ENCODE measurements at places on chromosomes 6 and 20. TPM values are rescaled to one million over a fixed set of nuclear protein-coding genes. Genes with fewer than 3 reads are reported as not detected.

DNA sequence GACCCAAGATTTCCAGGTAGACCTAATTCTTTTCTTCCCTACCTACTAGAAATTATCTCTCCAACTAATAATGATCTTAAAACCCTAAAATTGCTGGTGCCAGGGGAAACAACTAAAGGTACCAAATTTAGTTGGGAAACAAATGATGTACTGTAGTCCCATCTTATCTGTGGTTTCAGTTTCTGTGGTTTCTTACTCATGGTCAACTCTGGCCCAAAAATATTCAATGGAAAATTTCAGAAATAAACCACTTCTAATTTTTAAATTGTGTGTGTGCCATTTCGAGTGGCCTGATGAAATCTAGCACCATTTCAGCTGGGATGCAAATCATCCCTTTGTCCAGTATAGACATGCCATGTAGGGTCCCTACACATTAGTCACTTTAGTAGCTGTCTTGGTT is 475.2 kb upstream of the EPHA7 start:
- DNase-seq, result no peak
- no peaks in the 10 kb centered on the region for H3K27me3 ChIP-seq
- H3K4me3 ChIP-seq, result no peak overlapping the region
- H3K27ac ChIP-seq, result no peak overlapping the region

GRCh38 chr6:107345393-107345792 is 114.0 kb downstream of the PDSS2 start:
- no peaks in the 10 kb centered on the region for H3K36me3 ChIP-seq
- no peak overlapping the region for H3K4me3 ChIP-seq

GRCh38 chr6:23282252-23283021 is 713.1 kb downstream of the HDGFL1 start:
- H3K36me3 ChIP-seq, result no peaks in the 10 kb centered on the region
- no peaks in the 10 kb centered on the region for H3K4me1 ChIP-seq
- no peaks in the 10 kb centered on the region for H3K27me3 ChIP-seq
- no peak overlapping the region for H3K4me3 ChIP-seq
- no peak overlapping the region for H3K27ac ChIP-seq

- H3K27ac ChIP-seq, result no peak overlapping the region
- H3K27me3 ChIP-seq, result no peaks in the 10 kb centered on the region
- peak; percentile 47 for DNase-seq
- H3K4me3 ChIP-seq, result no peak overlapping the region
- H3K4me1 ChIP-seq, result peaks cover 3% of the 10 kb centered on the region
Observed at GRCh38 chr6:126923807-126924206, 194.7 kb upstream of the RSPO3 start.

- H3K27ac ChIP-seq, result no peak overlapping the region
- H3K27me3 ChIP-seq, result no peaks in the 10 kb centered on the region
- no peak overlapping the region for H3K4me3 ChIP-seq
- peak; percentile 67 for DNase-seq
- peaks cover 19% of the 10 kb centered on the region for H3K4me1 ChIP-seq
- H3K36me3 ChIP-seq, result peaks cover 4% of the 10 kb centered on the region
Observed at GRCh38 chr6:136607204-136607931, 57.1 kb upstream of the MAP7 start.

GRCh38 chr6:24985323-24985722 is 49.6 kb upstream of the RIPOR2 start:
- H3K36me3 ChIP-seq, result no peaks in the 10 kb centered on the region
- H3K27ac ChIP-seq, result no peak overlapping the region
- H3K4me3 ChIP-seq, result no peak overlapping the region
- H3K27me3 ChIP-seq, result no peaks in the 10 kb centered on the region
- H3K4me1 ChIP-seq, result peaks cover 15% of the 10 kb centered on the region

GRCh38 chr6:32785781-32786533 is 22.6 kb upstream of the HLA-DQB2 start:
- H3K27ac ChIP-seq, result no peak overlapping the region
- peaks cover 4% of the 10 kb centered on the region for H3K27me3 ChIP-seq
- H3K4me3 ChIP-seq, result no peak overlapping the region
- H3K4me1 ChIP-seq, result no peaks in the 10 kb centered on the region
- no peaks in the 10 kb centered on the region for H3K36me3 ChIP-seq

DNA sequence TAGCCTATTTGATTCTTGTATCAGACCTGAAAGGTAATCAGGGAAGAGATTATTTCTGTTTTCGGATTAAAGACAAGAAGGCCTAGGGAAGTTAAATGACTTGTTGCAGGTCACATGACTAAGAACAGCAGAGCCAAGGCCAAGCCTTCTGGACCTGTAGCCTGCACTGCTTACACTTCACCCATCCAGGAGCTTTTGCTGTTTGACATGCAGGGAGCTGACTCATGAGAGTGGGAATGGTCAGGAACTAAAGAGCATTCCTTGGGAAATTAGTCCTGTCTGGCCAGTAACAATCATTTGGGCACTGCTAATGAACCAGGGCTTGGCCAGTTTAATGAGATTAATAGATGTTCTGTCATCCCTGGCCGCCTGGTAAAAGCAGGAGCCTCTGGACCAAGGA is 46.8 kb downstream of the EIF2S2 start:
- H3K4me1 ChIP-seq, result peaks cover 25% of the 10 kb centered on the region
- no peak overlapping the region for H3K27ac ChIP-seq
- peak; percentile 88 for DNase-seq
- no peaks in the 10 kb centered on the region for H3K27me3 ChIP-seq
- H3K36me3 ChIP-seq, result peaks cover 5% of the 10 kb centered on the region

GRCh38 chr6:53926505-53926904 is 131.7 kb downstream of the LRRC1 start:
- peaks cover 8% of the 10 kb centered on the region for H3K4me1 ChIP-seq
- H3K4me3 ChIP-seq, result no peak overlapping the region
- no peaks in the 10 kb centered on the region for H3K27me3 ChIP-seq
- no peak overlapping the region for H3K27ac ChIP-seq
- DNase-seq, result peak; percentile 40

DNA sequence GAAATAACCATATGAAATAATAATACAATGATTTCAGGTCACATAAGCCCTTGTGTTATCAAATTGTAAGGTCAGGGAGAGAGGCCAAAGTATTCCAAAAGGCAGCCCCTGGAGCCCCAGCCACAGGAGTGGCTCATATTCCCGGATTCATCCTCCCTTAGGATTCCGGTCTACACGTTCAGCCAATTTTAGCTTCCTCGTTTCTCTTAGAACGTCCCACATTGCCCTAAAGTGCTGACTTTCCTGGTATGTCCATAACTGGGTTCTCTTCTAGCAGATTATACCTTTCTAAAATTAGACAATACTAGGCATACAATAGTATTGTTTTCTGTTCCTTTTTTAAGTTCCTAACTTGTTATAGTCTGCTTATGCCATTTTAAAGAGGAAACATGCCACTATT is 192.7 kb upstream of the NOX3 start:
- H3K27me3 ChIP-seq, result no peaks in the 10 kb centered on the region
- no peak overlapping the region for H3K4me3 ChIP-seq
- H3K4me1 ChIP-seq, result peaks cover 4% of the 10 kb centered on the region
- DNase-seq, result no peak
- no peak overlapping the region for H3K27ac ChIP-seq

GRCh38 chr20:58069207-58069606 is 159.2 kb downstream of the ANKRD60 start:
- H3K4me3 ChIP-seq, result no peak overlapping the region
- no peaks in the 10 kb centered on the region for H3K36me3 ChIP-seq
- no peak for DNase-seq
- no peaks in the 10 kb centered on the region for H3K27me3 ChIP-seq

DNA sequence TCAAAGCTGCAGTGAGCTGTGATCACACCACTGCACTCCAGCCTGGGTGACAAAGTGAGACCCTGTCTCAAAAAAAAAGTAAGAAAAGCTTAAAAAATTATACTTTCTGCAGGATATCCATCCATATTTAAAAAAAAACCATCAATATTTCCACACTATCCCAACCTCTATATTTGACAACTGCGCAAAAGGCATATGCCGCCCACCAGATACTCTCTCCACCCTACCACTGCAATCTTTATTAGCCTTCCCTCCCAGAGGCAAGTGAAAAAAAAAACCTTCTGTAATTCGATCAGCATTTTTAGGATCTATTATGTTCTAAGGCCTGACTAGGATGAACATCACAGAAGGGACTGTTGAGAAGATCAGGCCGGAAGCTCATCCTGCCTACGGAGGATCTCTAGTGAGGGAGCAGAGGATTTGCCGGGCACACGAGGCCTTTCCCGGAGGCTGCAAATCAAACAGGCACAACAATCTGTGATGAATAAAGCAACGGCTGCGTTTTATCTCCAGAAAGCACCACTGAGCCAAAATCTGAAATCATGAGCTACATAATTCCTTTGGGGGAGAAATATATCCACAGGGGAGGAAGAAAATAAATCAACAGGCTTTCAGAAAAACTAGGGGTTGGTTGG is 65.9 kb downstream of the GFOD1 start:
- H3K27me3 ChIP-seq, result no peaks in the 10 kb centered on the region
- H3K36me3 ChIP-seq, result no peaks in the 10 kb centered on the region
- H3K27ac ChIP-seq, result no peak overlapping the region
- peaks cover 19% of the 10 kb centered on the region for H3K4me1 ChIP-seq
- H3K4me3 ChIP-seq, result no peak overlapping the region

GRCh38 chr20:40331807-40332560 is 357.1 kb downstream of the MAFB start:
- H3K27me3 ChIP-seq, result no peaks in the 10 kb centered on the region
- DNase-seq, result no peak
- H3K36me3 ChIP-seq, result no peaks in the 10 kb centered on the region

DNA sequence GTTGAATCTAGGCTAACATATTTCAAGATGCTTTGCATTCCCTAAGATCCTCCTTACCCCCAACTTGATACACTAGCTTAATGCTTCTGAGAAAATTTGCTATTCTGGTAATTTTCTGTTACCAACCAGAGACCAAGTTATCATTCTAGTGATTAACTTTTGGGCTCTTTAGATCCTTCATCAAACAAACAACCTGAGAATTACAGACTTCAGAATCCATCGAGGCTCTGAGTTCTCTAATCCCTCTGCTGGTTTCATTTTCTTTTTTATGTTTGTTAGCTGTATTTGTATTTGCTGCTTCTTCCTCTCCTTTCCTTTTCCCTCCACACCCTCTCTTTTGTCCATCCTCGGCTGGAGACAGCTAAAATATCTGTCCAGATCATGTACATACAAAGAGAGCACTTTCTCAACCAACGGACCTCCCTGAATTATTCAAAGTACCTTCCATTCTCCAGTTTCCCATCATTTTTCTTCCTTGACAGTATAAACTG is 98.7 kb upstream of the RIPOR2 start:
- no peak for DNase-seq
- no peaks in the 10 kb centered on the region for H3K27me3 ChIP-seq
- no peak overlapping the region for H3K27ac ChIP-seq
- H3K4me1 ChIP-seq, result peaks cover 4% of the 10 kb centered on the region
- H3K36me3 ChIP-seq, result no peaks in the 10 kb centered on the region

DNA sequence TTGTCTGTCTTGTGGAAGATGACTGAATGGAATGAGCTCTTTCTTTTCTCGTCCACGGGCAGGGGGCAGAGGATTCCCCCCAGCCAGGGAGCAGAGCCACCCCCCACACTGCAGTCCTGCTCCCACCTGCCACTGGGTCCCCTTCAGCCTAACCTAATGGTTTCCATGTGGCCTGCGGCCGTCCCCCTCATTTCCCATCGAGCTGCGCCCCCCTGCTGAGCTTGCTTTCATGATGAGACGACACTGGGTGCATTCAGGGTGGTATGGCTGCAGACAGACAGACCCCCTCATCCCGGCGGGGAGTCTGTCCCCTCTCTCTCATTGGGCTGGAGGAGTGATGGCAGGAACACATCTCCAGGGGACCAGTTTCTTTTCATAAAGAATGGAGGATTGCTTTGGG is 140.8 kb downstream of the DTNBP1 start:
- peaks cover 59% of the 10 kb centered on the region for H3K36me3 ChIP-seq
- H3K4me1 ChIP-seq, result no peaks in the 10 kb centered on the region
- no peak for DNase-seq
- H3K27ac ChIP-seq, result no peak overlapping the region
- H3K4me3 ChIP-seq, result no peak overlapping the region

Gene HIVEP1
- polyA plus RNA-seq, result 14.4 TPM

Gene OPRM1
- not detected for polyA plus RNA-seq

Gene ADGB
- not detected for polyA plus RNA-seq
